Activated CD4-positive, alpha-beta T cell treated with anti-CD3 and anti-CD28 coated beads, Interleukin-10, Interleukin-2, amounts not matched to agents 100 ng/mL and 50 ng/mL, durations not matched to agents 16 hours and 8 hours (primary cell): ENCODE measurements at places on chromosomes 5 and 9.

GRCh38 chr5:168608821-168609220 lies 29.7 kb upstream of the PANK3 start:
- no peak for DNase-seq

GRCh38 chr5:135913713-135914626 lies 18.3 kb upstream of the IL9 start:
- peak; percentile 58 for DNase-seq

DNA sequence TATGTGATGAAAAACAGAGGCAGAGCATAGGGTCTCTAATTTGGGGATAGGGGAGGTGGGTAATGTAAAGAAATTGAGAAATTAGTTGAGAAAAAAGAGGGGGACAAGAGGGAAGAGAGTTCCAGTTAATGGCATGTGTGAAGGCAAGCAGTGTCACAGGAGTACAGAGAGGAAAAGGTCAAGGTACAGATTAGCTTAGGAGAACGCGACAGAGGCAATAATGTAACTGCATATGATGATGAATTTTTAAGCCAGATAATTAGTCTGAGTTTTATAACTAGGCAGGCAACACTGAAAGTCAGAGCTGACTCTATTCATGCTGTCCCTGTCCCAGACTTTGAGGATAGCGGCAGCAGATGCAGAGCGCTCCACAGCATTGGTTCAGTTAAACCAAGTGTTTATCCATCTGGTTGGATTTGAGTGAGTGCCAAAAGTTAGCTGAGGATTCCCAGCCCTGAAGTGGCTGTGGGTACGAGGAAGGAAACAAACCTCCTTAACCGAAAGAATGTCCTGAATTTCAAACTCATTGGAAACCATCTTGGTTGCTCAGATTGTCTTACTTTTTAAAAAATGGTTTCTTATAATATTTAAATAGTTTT lies 315.2 kb downstream of the ARHGAP26 start:
- DNase-seq = no peak

- no peak for DNase-seq
Observed at GRCh38 chr9:676780-677438, 164.6 kb upstream of the DMRT1 start.

DNA sequence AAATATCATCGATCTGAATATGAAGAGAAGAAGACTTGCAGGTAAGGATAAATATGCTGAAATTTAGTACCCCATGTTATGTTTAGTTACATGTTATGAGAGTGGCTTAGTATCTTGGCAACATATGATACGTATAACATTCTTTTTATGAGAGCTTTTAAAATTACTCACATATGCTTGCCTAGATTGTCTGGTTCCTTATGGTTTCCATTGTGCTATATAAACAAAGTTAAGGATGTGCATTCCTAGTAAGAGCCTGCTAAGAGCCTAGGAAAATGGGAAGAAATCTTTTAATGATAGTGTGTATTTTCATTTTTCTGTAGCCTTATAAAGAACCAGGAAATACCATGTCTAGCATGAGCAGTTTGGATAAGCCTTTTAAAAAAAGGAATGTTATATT lies 112.0 kb upstream of the KCNN2 start:
- DNase-seq = no peak

- DNase-seq = no peak
Observed at GRCh38 chr9:35519692-35520363, 29.9 kb downstream of the RUSC2 start.

DNA sequence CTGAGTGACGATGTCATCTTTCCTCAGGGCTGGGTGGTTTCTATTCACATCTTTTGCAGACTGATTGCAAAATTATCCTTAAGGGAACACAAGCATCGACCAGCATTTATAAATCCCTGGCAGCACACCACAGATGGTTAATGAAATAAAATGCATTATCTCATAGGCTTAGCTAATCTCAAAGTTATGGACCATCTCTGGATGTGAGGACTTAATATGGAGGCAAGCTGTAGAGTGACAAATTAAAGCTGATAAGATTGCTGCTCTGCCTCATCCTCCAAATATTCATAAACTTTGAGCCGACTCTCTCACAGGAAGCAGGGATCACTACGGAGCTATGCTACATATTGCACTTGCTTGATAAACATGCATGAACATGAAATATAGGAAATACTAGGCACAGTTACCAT lies 663.2 kb upstream of the RGMB start:
- no peak for DNase-seq

GRCh38 chr5:81971111-81971711 lies 612 bp upstream of the ATG10 start:
- peak; percentile 29 for DNase-seq

DNA sequence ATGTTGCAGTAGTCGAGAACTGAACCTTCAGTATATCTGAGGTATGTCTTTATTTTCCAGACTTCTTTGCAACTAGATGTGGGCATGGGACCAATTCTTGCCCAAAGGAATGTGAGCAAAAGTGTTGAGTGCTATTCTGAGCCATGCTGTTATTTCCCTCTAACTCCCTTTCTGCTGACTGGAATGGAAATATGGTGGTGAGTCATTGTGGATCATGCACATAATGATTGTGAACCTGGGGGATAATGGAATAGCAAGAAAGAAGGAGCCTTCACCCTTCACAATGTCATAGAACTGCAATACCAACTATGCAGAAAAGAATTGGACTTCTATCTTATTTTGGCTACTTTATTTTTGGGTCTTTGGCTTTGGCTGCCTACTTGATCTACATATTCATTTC lies 10.3 kb upstream of the DOCK2 start:
- DNase-seq = no peak

GRCh38 chr5:118378959-118379358 lies 609.4 kb downstream of the DTWD2 start:
- no peak for DNase-seq

DNA sequence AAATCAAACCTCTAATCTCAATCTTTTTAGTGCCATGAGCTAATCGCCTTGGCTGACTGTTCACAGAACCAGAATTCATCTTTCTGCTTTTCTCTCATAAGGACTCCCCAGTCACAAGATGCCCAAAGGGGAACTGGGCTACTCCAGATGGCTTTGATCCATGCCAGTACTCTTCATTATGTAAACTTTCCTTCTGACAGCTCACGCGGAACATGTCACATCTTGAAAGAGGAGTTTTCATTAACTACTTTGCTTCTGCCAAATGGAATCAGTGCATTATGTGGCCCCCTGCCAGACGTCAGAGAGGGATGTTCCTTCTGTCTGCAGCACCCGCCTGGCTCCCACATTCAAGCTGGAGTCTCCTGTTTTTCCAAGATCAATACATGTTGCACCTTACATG lies 142.1 kb upstream of the NMUR2 start:
- no peak for DNase-seq

- no peak for DNase-seq
Observed at GRCh38 chr9:101792475-101792874, 54.0 kb upstream of the GRIN3A start.

DNA sequence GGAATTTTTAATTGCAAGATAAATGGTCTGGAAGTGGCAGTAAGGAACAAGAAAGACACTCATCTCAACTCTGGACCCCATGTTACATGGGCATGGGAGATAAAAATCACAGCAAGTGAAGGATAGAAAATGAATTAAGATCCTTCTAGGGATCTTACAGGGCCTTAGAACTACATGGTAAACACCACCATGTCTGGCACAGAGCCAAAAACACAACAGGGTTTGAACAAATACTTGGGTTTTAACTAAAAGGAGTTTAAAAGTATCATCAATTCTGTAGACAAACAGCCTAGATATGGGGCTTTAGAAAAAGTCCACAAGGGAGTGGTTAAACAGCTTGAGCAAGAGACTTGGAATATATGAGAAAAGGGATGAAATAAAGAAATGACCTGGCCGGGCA lies 366.4 kb downstream of the ARL15 start:
- DNase-seq = no peak

DNA sequence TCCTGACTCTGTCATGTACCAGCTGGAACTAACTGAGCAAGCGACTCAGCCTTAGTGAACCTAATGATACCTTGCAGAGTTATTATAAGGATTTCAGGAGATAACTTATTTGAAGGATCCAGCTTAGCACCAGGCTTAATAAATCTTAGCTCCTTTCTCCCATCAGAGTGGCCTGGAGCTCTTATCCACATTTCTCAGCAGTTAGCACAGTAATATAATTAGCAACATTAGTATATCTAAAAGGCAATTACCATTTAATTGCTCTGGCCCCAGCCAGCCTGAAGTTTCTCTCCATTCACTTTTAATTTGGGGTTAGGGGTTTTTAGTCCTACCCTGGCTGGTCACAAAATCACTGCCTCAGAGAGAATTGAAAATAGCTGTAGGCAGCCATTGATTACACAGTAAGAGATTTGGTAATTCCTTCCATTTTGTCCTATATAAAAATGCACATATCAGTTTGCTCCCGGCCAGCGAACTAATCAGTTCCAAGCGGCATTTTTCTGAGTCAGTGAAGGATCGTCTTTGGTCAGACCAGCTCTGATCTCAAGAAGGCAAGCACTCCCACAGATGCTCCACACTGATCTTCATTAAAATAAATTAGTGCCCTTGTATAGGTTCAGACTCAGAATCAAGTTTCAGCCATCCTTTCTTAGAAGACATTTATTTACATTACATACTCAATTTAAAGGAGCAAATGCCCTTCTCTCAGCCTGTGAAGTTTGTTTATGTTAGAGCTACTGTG lies 56.6 kb downstream of the SNCAIP start:
- no peak for DNase-seq

DNA sequence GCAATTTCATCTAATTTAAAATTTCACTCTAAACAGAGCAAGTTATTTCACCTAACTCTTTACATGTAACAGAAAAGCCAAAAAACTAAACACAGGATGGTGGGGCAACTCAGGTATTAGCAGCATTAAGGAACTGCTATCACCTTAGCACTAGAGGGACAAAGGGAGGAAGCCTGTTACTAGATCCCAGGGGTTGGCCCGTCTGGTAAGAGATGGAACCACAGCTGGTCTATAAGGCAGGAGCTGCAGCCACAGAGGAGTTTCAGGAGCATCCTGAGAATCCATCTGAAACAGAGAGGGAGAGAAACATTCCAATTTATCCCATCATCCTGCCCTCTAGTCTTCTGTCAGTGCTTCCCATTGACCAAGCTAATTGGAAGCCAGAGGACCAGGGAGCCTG lies 300.3 kb downstream of the MRPS30 start:
- no peak for DNase-seq

GRCh38 chr5:1204693-1205242 lies 3.4 kb downstream of the SLC6A19 start:
- DNase-seq = no peak

- DNase-seq = peak; percentile 7
Observed at GRCh38 chr5:168123631-168124528, 167.6 kb upstream of the WWC1 start.

DNA sequence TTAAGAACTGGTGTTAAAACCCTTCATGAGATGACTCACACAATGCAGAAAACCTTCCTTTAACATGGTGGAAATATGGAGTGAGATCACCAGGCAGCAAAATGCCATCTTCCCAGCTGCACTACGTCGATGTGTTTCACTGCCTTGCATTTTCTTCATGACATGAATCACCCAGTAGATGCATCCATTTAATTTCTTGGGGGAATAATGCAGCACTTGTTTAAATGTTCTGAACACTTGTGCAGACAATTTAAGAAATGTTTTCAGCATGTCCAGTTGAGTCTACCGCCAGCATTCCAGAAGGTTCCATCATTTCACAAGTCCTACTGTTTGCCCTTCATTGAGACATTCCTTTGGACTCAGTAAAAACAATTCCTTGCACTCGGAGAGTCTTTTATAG lies 81.6 kb downstream of the ADAMTS16 start:
- no peak for DNase-seq

GRCh38 chr9:14941501-14942405 lies 31.5 kb upstream of the FREM1 start:
- DNase-seq = no peak

GRCh38 chr5:114438471-114438870 lies 76.6 kb downstream of the KCNN2 start:
- DNase-seq = no peak

GRCh38 chr5:108168915-108169314 lies 213.0 kb downstream of the FBXL17 start:
- no peak for DNase-seq
